ENCODE measurements at places on chromosomes 5 and 9. TPM values are rescaled to one million over a fixed set of nuclear protein-coding genes. Genes with fewer than 3 reads are reported as not detected.
A peak's percentile ranks its signal among the peaks of the same experiment; 100 is the strongest.

DNA sequence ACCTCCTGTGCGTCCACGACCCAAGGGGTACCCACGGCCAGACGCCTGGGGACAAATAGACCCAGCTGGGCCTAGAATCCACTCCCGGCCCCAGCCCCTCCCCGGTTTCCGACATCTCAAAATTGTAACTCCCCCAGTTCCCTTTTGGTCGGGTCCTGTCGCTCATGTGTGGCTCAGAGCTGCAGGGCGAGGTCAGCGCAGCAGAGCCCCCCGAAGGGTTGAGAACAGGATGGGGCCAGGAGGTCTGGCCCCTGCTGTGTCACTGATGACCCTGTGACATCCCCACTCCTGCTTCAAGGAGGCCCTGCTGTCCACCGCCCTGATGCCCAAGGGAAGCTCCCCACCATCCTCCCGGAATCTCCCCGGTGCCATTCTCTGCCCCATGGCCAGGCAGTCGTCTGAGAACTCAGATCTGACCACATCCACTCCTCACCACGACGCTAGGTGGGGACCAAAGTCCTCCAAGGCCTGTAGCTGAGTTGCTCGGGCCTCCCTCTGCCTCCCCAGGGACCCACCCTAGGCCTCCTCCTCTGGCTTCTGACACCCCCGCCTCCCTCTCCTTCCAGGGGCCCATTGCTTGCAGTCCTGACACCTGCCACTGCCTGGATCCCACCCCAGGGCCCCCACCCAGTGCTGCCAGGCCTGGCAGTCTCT, 3.9 kb downstream of the SLC9A3 start:
- no peak for DNase-seq

DNA sequence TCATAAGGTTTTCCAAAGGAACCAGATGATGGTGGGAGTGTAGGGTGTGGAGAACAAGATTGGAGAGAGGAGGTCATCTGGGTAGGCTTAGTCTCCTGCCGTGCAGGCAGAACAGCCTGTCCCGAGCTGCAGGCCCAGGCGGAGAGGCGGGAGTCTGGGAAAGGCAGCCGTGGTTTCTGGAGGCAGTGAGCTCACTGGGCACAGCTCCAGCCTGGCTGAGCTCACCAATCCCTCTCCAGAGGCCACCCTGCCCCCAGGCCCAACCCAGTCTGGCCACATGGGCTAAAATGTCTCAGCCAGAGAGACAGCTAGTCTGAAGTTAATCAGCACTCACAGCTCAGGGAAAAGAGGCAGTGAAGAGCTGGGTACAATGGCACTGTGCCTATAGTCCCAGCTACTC, 12.3 kb downstream of the P4HA2 start:
- DNase-seq: no peak

GRCh38 chr9:699396-699795, 142.1 kb upstream of the DMRT1 start:
- DNase-seq: no peak

DNA sequence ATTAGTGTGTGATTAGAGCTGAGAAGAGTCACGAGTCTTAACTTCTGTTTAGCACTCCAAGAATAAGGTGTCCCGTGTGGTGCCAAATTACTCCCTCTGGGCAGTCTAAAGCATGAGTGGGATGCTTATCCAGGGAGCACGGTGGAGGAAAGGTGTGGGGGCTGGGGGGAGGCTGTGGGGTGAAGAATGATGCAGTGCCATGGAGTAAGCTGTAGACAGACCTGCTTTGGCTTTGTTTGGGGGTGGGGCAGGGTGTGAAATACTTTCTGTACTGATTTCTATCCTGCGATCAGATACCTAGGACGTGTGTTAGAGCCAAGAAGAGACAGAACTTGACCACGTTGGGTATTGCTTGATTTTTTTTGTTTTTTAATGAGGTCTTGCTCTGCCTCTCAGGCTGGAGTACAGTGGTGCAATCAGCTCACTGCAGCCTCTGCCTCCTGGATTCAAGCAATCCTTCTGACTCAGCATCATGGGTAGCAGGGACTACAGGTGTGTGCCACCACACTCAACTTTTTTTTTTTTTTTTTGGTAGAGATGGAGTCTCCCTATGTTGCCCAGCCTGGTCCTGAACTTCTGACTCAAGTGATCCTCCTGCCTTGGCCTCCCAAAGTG, 232.8 kb downstream of the MAN2A1 start:
- DNase-seq: peak; percentile 1

DNA sequence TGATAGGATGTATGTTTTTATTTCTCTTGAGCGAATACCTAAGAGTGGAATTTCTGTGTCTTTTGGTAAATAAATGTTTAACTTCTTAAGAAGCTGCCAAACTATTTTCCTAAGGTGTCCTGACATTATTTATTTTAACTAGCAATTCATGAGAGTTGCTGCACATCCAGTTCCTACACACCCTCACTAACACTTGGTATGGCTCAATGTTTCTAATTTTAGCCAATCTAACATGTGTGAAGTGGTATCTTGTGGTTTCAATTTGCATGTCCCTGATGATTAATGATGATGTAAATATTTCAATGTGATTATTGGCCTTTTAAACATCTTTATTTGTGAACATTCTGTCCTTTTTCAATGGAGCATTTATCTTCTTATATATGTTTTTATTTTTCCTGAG, 2095.5 kb upstream of the C9orf72 start:
- no peak for DNase-seq

DNA sequence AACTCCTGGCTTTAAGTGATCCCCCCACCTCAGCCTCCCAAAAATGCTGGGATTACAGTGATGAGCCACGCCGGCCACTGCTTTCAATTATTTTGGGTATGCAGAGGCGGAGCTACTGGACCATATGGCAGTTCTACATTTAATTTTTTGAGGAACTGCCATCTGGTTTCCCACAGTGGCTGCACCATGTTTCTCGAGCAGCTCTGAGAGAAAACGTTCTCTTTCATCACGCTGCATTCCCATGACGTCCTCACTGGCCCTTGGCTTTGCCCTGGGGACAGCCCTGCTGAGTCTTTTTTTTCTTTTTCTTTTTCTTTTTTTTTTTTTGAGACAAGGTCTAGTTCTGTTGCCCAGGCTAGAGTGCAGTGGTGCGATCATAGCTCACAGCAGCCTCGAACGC, 35.5 kb upstream of the GRHPR start:
- DNase-seq: no peak

GRCh38 chr5:56262279-56262678, 29.1 kb upstream of the ANKRD55 start:
- no peak for DNase-seq

DNA sequence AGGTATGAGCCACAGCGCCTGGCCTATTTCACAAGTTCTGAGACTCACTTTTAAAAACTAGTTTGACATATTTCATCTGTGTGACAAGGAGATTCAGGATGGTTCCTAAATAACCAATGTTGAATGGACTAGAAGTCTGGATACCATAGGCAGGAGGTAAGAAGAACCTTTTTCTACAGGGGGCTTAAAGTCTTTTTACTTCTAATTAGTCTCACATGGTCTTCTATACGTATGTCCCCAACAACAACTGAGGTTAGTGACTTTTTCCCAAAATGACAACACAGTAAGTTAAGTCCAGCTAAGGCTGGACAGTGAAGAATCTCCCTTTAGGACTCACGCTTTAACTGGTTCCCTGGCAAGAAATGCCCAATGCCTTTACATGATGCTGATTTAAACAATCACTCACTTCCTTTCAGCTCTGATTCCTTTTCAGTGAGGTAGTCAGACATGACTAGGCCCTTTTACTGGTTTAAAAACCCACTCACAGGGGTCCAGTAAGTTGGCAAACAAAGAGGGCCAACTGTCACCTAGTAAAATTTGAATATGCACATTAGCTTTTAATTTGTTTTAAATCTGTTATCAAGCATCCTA, 12.1 kb upstream of the HAUS6 start:
- no peak for DNase-seq

GRCh38 chr9:1995084-1995483, 20.1 kb upstream of the SMARCA2 start:
- DNase-seq: no peak

DNA sequence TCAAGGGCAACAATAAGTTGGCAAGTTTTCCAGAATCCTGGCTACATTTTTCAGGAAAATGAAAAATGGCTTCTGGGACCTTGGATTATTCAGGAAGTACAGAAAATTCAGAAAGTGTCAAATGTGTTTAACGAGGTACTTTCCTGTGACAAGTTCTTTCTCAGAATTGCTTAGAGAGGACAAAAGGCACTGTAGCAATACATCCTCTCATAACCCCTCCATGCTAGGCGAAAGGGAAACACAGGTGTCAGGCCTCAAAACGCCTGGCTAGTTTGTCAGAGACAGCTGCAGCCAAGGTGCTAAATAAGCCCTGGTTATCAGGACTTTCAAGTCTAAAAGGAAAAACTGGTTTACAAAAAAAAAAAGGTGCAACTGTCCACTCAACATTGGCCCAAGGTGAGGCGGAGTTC, 115.2 kb downstream of the GNAQ start:
- DNase-seq: no peak

- DNase-seq: no peak
Measured at GRCh38 chr5:40983781-40984180, 74.5 kb downstream of the C7 start.

- DNase-seq: no peak
Measured at GRCh38 chr9:123410281-123410910, 54.4 kb downstream of the CRB2 start.

- DNase-seq: no peak
Measured at GRCh38 chr5:138169124-138169523, 9.3 kb downstream of the BRD8 start.

- DNase-seq: no peak
Measured at GRCh38 chr9:37157726-37158377, 37.5 kb downstream of the ZCCHC7 start.

- no peak for DNase-seq
Measured at GRCh38 chr9:137083394-137084004, 3.3 kb upstream of the MAN1B1 start.

GRCh38 chr9:19224563-19224962, 5.9 kb upstream of the DENND4C start:
- DNase-seq: no peak

- no peak for DNase-seq
Measured at GRCh38 chr5:106363578-106363977, 1307.2 kb downstream of the EFNA5 start.

GRCh38 chr5:179812997-179813607, 6.4 kb upstream of the MGAT4B start:
- DNase-seq: no peak

DNA sequence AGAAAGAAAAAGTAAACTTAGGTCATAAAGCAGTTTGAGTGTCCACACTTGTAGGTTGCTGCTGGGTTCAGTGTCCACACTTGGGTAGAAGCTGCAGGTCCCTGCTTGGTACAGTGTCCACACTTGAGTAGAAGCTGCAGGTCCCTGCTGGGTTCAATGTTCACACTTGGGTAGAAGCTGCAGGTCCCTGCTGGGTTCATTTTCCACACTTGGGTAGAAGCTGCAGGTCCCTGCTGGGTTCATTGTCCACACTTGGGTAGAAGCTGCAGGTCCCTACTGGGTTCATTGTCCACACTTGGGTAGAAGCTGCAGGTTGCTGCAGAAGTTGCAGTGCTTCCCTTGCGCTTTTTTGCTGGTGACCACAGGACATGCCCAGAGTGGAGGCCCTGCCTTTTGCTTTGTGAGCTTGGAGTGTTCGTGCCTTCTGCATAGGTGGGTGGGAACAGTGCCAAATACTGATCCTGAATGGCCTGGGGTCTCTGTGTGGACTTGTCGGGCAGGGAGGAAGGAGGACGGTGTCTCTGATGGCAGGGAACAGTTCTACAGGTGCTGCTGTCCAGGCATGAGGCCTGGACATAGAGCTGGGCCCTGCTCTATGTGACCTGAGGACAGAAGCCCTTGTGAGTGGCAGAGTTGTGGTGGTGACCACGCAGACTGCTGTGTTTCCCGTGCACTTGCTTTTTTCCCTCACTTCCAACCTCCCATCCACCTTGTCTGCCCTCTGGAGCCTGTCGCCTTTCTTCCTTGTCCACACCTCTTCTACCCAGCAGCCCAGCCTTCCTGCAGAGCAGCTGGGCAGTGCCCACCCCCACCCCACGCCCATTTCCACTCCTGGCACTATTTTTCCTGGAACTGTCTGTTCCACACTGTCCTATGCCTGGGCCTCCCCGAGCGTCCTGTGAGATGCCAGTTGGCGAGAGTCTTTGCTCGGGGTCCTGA, 120.8 kb downstream of the EHMT1 start:
- DNase-seq: no peak

- no peak for DNase-seq
Measured at GRCh38 chr9:4225291-4226028, 74.4 kb downstream of the GLIS3 start.

GRCh38 chr5:95220381-95220780, 64.5 kb downstream of the MCTP1 start:
- DNase-seq: no peak

- DNase-seq: no peak
Measured at GRCh38 chr5:67081261-67081660, 115.3 kb downstream of the CD180 start.

DNA sequence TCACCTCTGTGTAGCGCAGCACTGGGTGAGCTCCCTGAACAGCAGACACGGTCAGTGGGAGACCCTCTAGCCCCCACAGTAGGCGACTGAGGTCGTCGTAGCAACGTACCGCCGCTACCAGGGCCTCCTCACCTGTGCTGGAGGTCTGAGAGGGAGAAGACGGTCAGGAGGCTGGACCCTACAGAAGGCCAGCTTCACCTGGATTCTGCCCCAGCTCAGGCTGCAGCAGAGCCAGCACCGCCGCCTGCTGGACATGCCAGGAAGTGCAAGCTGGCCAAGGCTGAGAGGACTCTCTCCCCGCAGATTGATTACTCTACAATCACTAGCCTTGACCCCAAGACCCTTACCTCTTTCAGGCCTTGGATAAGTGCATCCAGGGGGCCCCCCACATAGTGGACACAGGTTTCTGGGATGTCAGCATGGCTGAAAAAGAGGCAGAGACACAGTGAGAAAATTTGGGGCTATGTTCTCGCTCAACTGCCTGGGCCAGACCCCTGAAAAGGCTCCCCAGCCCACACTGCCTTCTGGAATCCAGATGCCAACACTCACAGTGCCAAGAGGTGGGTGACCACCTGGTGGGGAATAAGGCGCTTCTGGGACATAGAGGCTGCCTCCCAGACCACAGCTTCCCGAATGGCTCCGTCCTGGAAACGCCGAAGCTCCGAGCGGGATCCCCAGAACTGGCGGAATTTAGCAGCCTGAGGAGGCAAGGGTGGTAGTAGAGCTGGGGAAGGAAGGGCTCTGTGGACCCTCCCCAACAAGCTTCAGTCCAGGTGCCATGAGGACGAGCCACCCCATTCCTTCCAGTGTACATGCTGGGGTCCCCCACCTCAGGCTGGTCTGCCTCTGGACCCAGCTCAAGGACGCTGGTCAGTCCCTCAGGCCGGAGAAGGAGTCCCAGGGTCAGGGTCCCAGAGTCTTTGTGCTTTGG, 6.9 kb downstream of the NOL6 start:
- DNase-seq: peak; percentile 78

The IL17B gene
- total RNA-seq: not detected

The DOK3 gene
- 4.2 TPM for total RNA-seq

The CCDC183 gene
- total RNA-seq: not detected

The FOXD4L6 gene
- not detected for total RNA-seq

The BSPRY gene
- total RNA-seq: 1.4 TPM

The PDCD1LG2 gene
- total RNA-seq: 0.33 TPM

The PRRC1 gene
- 37.5 TPM for total RNA-seq

The PRUNE2 gene
- total RNA-seq: 0.48 TPM

The LCN1 gene
- not detected for total RNA-seq

The TTC1 gene
- 66.4 TPM for total RNA-seq

The CCDC180 gene
- total RNA-seq: 1.6 TPM

The PCDHA1 gene
- total RNA-seq: not detected

The SLC6A19 gene
- not detected for total RNA-seq

Data from CD8-positive, alpha-beta memory T cell (primary cell).